ENCODE measurements at places on chromosomes 3 and 15.

GRCh38 chr15:75731248-75732151, 18.9 kb upstream of the CSPG4 start:
- DNase-seq, result no peak

DNA sequence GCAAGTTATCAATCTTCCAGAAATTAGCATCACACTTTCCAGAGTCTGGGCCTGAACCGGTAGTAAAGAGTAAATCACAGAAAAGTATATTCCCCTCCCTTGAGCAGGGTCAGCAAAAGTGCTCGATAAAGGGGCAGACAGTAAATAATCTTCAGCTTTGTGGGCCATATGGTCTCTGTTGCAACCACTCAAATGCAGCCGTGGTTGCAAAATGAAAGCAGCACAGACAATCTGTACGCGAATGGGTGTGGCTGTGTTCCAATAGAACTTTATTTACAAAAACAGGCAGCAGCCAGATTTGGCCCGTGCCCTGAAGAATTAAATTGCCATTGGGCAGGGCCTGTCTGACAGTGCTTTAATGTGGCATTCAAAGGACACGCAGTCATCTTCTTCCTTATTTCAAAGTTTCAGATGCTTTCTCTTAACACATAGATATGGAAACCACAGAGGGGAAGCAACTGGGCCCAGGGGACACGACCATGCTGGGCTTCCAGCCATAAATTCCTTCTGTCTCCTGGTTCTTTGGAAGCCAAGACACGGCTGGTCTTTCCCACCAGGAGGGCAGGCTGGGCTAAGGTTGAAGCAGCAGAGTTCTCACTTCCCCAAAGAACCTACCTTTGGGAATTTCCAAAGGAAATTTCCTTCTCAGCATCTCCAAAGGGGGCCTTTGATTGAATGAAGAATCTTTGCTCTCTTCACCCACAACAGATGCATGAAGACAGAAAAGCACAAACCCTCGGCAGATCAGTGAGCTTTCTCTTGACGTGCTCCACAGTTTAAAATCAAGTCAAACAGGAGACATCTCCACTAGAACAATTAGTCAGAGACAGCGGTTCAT, 489.8 kb upstream of the PROK2 start:
- DNase-seq, result no peak

GRCh38 chr3:132654190-132654589, 5.4 kb downstream of the ACAD11 start:
- no peak for DNase-seq

DNA sequence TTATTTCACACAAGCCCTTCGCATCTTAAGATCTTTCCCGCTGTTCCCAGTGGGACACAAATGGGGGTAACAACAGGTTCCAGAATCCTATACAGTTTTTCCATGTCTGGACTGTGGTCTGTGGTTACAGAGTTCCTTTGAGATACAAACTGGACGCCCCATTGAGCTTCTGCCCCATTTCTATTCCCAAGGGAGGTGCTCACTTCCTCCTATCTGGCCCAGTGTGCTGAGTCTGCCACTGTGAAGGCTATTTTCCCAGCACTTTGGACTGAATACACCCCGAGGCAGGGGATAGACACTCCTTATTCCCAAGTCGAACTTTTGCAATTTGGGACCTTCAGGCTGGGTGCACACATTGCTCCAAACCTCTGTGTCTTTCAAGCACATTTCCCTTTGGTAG, 44.0 kb downstream of the MESD start:
- no peak for DNase-seq

DNA sequence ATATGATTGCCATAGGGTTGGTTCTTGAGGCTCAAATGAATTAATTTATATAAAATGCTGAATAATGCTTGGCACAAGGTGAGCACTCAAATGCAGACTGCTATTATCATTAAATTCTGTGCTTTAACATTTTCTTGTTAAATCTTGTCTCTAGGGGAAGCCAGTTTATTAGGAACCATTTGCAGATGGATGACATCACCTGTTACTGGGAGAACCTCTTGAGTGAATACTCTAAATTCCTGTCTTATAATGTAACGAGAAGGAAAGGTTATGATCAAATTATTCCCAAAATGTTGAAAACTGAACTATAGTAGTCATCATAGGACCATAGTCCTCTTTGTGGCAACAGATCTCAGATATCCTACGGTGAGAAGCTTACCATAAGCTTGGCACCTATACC, 6.2 kb upstream of the TIMMDC1 start:
- DNase-seq, result no peak
